ENCODE measurements at places on chromosomes 1 and 21.
A peak's percentile ranks its signal among the peaks of the same experiment; 100 is the strongest.

DNA sequence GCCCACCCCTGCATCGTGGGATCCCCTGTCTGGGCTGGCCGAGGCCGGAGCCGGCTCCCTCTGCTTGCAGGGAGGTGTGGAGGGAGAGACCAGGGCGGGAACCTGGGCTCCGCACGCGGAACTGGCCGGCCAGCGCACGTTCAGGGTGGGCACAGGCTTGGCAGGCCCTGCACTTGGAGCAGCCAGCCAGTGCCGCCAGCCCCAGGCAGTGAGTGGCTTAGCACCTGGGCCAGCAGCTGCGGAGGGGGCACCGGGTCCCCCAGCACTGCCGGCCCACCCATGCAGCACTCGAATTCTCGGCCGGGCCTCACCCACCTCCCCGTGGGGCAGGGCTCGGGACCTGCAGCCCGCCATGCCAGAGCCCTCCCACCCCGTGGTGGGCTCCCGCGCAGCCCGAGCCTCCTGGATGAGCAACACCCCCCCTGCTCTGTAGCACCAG, 422.6 kb downstream of the AMY1C start:
- no peak for DNase-seq

DNA sequence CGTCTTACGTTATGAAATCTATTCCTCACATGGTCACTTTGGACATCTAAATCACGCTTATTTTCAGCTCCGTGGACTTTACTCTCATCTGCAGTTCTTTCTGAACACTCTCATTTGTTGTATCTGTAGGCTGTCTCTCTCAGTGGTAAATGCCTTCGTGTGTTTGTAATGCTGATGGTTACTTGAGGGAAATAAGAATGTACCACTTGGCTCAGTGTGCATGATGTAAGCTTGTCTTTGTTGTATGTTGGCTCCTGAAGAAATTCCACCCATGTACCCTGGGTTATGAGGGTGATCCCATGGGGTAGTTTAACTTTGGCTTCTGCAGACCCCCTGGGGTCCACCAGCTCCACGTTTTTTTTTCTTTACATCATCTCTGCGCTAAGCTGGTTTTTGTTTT, 378.4 kb downstream of the SETD4 start:
- no peak for DNase-seq

GRCh38 chr1:73903092-73903491, 294.9 kb downstream of the LRRIQ3 start:
- no peak for DNase-seq

DNA sequence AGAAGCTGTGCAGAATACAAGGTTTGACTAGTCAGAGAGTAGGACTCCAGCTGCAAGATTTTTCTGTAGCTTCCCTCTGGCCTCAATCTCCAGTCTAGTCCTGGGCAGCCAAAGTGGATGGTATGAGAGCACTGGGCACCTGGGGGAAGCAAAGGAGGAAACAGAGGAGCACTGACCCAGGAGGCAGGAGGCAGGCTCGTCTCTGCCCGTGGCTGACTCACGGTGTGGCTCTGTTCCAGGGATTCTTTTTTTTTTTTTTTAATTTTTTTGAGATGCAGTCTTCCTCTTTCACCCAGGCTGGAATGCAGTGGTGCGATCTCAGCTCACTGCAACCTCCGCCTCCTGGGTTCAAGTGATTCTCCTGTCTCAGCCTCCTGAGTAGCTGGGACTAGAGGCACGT, 4.1 kb upstream of the NPPB start:
- DNase-seq: no peak

- no peak for DNase-seq
Measured at GRCh38 chr1:11364170-11364569, 91.2 kb downstream of the UBIAD1 start.

GRCh38 chr1:39283858-39284257, 79.4 kb downstream of the MACF1 start:
- no peak for DNase-seq

DNA sequence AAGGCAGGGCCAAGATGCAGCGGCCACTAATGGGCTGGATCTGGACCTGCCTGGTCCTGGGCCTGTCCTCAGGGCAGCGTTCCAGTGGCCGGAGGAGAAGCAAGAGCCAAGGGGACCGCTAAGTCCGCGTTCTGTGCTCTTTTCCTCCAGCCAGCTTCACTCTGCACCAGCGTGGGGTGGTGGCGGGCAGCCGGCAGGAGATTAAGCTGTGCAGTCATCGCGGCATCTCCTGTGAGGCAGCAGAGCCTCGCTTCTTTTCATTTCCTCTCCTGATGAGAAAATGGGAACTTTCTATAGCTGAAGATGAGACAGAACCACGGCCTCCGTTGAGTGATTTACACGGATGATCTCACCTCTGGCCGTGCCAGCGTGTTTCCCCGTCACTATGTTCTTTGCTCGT, 43.4 kb downstream of the AJAP1 start:
- DNase-seq: no peak

- no peak for DNase-seq
Measured at GRCh38 chr1:241202401-241202800, 154.6 kb downstream of the RGS7 start.

DNA sequence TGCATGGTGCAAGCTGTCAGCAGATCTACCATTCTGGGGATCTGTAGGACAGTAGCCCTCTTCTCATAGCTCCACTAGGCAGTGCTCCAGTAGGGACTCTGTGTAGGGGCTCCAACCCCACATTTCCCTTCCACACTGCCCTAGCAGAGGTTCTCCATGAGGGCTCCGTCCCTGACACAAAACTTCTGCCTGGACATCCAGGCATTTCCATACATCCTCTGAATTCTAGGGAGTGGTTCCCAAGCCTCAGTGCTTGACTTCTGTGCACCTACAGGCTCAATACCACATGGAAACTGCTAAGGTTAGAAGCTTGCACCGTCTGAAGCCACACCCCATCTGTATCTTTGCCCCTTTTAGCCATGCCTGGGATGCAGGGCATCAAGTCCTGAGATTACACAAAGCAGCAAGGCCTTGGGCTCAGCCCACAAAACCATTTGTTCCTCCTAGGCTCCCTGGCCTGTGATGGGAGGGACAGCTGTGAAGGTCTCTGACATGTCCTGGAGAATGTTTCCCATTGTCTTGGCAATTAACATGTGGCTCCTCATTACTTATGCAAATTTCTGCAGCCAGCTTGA, 117.0 kb upstream of the NFIA start:
- DNase-seq: no peak

- DNase-seq: no peak
Measured at GRCh38 chr1:172914501-172915144, 136.1 kb downstream of the TNFSF18 start.

- DNase-seq: no peak
Measured at GRCh38 chr1:244356376-244356775, 95.3 kb downstream of the ADSS2 start.

GRCh38 chr21:25638660-25639550, at the start of gene JAM2:
Gene JAM2, plus strand, starts transcription at chr21:25639258. Its CDS starts 564 bp downstream, at chr21:25639822.
- DNase-seq: peak; percentile 73

DNA sequence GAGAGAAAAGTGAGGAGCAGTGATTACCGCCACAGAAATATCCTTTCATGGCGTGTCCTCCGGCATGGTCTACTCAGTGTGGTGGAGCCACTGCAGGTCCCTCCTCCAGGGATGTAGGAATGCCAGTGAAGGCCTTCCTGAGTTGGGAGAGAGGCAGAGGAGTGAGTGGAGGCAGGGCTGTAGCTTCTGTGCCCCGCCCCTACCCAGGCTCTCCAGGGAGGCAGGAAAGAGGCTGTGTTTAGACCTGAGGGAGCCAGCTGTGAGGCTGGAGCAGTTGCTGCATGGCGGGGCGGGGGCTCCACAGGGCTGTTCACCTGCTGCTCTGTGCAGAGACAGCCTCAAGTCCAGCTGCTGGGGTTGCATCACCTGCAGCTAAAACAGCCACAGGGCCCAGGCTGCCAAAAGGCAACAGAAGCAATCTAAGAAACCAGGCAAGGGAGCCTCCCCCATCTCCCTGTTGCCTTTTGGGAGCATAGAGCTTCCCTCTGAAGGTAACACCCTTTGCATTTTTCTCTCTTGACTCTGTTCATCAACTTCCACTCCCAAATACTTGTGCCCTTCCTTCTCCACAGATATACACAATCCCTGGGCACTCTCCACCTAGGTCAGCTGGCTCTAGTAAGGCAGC, 801 bp upstream of the ANXA9 start:
- peak; percentile 75 for DNase-seq

GRCh38 chr1:14949836-14950713, 203.5 kb upstream of the TMEM51 start:
- no peak for DNase-seq

- DNase-seq: no peak
Measured at GRCh38 chr1:186812570-186812969, 16.2 kb upstream of the PLA2G4A start.

DNA sequence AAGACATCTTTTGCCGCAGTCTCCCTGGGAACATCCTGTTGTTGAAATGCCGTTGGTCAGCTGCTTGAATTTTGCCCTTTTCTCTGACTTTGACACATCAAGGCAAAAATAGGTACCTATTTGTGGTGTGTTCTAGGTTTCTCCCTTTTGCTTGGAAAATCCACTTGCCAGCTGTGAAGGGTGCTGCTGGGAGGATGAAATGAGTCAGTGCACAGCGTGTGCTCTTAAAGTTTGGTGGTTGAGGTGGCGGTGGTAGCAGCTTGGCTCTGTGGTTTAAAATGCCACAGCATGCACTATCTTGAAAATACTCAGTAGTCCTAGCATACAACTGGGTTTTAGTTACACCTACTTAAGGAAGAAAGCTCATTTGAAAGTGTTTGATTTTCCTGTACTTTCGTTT, 183.8 kb downstream of the DHRS3 start:
- no peak for DNase-seq

DNA sequence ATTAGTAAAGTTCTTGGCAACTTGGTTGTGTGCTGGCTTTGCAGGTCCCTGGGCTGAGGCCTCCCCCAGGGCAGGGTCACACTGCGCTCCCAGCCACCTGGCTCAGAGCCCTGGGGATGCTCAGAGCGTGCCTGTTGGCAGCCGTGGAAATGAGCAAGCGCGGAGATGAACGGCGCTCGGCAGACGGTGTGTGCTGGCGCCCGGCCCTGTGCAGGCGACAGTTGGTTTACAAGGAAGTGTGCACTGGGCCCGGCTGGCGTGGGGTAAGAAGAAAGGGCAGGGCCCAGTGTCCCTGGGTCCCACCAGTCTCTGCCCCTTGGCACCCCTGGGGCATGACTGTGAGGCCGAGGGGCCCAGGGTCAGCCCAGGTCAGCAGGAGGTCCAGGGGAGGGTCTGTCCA, 25.7 kb upstream of the PEX10 start:
- DNase-seq: no peak

- DNase-seq: no peak
Measured at GRCh38 chr1:14755518-14756252, 157.2 kb downstream of the KAZN start.

GRCh38 chr1:5404412-5405203, 587.6 kb downstream of the NPHP4 start:
- DNase-seq: no peak

DNA sequence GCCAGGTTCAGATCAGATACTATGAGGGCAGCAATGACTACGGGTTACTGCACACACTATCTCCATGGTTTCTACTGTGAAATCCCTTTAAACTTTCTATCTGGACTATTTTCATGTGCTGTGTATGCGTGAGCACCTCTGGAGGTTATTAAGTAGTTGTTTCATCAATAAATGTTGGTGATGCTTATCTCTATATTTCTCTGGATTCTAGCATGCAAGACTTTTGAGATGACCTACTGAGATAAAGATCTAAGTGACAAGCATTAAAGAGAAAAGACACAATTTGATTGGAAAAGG, 194.0 kb downstream of the NRIP1 start:
- DNase-seq: no peak

- no peak for DNase-seq
Measured at GRCh38 chr1:153642161-153642560, 8.3 kb downstream of the CHTOP start.

DNA sequence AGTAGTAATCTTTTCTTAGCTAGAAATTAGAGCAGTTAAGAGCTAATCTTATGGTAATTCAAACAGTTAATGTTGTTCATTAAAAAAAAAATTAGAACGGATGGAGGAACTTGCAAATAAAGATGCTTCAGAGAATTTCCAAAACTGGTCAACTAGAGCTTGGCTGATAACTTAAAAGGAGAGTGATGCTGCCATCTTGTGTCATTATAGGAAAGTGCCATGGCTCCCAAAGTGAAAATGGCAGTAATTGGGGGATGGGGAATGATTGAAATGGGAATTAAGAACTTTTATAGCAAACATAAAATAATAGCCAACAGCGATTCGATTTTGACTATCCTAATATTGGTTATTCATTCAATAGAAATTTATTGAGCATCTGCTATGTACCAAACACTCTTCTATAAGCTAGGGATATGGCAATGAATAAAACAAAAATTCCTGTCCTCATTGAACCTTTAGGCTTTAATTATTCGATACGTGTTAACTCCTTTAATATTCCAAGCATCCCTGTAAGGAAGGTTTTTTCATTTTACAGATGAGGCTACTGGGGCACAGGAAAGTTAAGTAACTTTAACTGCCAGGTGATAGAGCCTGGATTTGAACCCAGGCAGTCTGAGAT, 5.7 kb upstream of the PLPP3 start:
- DNase-seq: no peak

DNA sequence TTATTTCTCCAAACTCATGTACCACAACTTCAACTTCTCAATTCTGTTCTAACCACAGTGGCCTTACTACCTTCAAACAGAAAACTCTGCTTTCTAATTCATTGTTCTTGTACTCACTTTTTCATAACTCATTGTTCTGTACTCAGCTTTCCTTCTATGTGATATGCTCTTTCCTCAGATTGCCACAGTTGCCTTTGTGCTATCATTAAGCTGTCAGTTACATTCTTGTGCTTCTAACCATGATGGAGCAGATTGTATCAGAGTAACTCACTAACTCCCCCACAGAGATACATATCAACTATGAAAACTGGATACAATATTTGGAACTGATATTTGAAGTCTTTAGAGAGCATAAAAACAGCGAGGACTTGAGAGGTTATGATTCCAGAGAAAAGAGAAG, 1213.7 kb downstream of the KCNT2 start:
- no peak for DNase-seq

DNA sequence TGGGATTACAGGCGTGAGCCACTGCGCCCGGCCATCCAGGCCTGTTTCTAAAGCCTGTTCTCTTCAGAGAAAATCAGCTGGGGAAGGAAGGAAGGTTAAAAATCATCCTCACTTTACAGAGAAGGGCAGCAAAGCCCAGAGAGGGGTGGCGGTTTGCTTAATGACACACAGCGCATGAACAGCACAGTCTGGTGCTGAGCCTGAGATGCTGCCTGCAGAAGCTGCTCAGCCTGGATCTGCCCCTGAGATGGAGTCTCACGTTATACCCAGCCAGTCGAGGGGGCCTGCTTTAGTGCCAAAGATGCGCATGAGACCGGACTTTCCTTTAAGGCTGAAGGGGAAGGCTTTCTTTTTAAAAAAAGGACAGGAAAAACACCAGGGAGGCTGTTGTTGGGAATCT, 21.3 kb downstream of the HTR6 start:
- DNase-seq: no peak

DNA sequence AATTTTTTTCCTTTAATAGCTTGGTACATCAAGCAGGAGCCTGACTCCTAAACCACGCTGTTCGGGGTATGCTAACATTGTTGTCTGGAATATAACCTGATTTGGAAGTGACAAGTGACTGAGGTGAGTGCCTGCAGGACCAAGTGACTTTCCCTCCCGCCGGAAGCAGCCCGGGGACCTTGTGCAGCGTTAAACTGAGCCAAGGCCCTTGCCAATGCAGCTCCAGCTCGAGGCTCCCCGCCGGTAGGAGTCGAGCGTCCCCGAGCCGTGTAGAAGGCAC, 716 bp upstream of the MTARC1 start:
- DNase-seq: no peak
